ENCODE measurements at places on chromosomes 5 and 9.

- no peak for DNase-seq
Observed at GRCh38 chr5:138029501-138029900, 3.4 kb downstream of the FAM13B start.

DNA sequence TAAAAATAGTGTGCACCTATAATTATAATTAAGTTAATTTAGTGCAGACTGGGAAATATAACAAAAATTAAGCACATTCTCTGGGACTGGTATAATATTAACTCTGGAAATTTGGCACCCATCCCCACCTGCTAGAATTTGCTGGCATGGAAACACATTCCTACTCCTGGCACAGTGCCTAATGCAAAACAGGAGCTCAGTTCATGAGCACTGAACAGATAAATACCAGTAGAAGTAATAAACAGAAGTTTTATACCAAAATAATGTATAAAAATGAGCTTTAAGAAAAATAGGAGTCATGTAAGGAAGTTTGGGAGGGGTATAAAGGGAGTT, 23.7 kb upstream of the NPR3 start:
- DNase-seq: no peak

GRCh38 chr5:59421986-59422941, 471.3 kb downstream of the PDE4D start:
- DNase-seq: no peak

DNA sequence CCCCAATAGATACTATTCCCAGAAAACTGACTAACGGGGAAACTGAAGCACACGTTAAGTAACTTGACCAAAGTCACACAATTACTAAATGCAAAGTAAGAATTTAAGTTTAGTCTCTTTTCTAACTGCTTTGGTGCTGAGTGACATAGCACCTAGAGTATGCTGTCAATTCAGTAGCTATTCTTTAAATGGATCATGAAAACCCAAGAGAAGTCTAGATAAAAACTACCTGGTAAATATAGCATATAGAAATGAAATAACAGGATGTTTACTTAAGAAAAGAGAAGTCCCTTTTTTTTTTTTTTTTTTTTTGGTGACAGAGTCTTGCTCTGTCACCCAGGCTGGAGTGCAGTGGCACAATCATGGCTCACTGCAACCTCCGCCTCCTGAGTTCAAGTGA, 129.2 kb downstream of the PDE4D start:
- no peak for DNase-seq

DNA sequence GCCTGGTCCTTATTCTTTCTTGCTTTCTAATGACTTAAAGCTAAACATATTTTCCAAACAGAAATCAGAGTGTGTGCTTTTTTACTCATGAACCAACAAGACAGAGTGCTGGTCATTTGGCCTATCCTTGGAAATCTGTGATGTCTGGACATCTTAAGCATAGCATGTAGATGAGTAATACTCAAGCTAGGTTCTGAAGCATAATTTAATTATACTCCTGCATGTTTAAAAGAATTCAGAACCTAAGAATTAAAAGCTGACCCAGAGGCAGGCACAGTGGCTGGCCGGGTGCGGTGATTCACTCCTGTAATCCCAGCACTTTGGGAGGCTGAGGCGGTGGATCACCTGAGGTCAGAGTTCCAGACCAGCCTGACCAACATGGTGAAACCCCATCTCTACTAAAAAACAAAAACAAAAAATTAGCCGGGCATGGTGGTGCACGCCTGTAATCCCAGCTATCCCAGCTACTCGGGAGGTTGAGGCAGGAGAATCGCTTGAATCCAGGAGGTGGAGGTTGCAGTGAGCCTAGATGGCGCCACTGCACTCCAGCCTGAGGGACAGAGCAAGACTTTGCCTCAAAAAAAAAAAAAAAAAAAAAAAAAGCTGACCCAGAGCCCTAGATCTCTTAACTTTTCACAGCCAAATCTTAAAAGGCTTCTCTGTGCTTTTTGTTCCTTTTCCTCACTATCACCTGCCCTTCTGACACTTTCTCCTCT, 16.2 kb upstream of the TJP2 start:
- no peak for DNase-seq

GRCh38 chr5:81205058-81205457, 28.1 kb upstream of the CKMT2 start:
- no peak for DNase-seq

DNA sequence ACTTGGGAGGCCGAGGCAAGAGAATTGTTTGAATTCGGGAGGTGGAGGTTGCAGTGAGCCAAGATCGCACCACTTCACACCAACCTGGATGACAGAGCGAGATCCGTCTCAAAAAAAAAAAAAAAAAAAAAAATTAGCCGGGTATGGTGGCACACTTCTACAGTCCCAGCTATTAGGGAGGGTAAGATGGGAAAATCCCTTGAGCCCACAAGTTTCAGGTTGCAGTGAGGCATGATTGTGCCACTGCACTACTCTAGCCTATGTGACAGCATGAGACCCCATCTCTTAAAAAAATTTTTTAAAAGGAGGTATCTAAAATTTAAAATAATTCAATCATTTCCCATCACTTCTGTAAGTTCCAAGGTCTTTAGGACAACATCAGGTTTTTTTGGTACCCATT, 26.0 kb downstream of the PSIP1 start:
- no peak for DNase-seq

DNA sequence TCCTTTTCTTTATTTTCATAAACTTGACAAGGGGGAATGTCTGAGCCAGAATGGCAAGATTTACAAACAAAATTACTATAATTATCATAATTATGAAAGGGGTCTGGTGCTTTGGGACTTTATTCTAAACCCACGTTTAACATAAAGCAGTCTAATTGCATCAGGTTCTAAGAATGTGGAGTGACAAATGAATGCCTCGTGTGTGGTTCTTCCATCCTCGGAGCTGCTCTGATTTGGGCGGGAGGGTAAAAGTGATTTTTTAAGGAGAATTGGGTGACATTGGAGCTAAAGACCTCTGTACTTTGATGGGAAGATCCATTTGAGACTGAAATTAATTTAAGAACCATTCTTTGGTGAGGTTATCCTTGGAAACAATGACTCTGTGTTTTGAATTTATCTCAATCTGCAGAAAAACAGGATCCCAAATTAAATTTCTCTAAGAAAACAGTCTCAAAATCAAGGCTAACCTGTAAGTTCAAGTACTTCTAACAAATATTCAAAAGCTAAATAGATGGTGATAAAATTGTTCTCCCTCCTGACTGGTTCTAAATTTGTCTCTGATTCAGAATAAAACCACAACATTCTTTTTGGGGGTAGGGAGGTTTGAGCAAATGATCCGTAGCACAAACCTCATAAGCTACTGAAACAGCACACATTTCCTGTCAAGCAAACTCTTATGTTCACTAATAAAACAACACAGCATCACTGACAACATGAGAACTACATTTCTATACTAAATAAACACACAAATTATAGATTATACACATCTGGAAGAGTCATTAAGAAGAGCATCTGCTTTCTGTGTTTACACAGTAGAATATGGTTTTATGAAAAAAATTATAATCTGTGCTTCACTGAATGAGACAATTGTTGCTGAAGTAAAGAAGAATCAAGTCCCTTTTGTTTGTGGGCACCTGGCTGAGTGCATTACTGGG, 85.5 kb downstream of the DCP2 start:
- DNase-seq: no peak

Measured in stimulated activated CD4-positive, alpha-beta T cell treated with anti-CD3 and anti-CD28 coated beads, TNF-alpha, amount 100 ng/mL, for 4 hours (primary cell).